Mesenteric fat pad (tissue), 1 donor: ENCODE measurements at places on chromosomes 12 and 14.

- no peak for DNase-seq
Measured at GRCh38 chr12:1728824-1729223, 38.0 kb downstream of the ADIPOR2 start.

DNA sequence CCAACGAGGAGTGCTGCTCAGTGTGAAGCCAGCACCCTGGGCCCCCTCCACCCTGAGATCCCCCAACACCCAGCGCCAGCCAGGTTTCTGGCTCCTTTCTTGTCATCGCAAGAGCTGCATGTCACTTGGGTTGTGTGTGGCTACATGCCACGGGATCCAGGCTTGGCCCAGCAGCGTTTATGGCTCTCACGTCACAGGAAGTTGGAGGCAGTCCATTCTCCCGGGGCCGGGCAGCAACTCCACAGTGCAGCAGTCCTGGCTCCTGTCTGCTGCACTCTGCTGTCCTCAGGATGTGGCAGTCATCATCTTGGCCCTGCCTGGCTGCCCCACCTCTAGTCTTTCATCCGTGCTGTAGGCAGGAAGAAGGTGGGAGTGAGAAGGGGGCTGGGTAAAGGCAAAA is 78.3 kb downstream of the AACS start:
- DNase-seq: no peak

DNA sequence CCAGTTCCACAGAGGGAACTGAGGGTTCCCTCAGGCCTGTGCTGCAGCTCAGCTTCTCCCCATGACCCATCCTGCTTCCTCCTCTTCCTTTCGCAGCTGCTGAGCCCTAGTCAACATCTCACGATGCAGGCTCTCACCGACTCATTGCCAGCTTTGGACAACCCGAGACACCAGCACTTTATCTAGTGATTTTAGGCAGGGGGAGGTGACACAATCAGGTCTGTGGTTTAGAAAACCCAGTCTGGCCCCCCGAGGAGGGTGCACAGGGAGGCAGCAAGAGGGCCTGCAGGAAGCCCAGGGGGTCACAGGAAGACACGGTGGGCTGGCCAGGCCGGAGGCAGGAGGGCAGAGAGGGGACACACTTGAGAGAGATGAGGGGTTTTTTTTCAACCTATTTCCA is 35.4 kb downstream of the DIO3 start:
- DNase-seq: no peak

GRCh38 chr12:110373025-110373424 is 30.5 kb downstream of the ANAPC7 start:
- no peak for DNase-seq

- DNase-seq: no peak
Measured at GRCh38 chr12:16939871-16940306, 333.9 kb upstream of the LMO3 start.

- DNase-seq: no peak
Measured at GRCh38 chr14:63231766-63232165, 27.5 kb downstream of the RHOJ start.

DNA sequence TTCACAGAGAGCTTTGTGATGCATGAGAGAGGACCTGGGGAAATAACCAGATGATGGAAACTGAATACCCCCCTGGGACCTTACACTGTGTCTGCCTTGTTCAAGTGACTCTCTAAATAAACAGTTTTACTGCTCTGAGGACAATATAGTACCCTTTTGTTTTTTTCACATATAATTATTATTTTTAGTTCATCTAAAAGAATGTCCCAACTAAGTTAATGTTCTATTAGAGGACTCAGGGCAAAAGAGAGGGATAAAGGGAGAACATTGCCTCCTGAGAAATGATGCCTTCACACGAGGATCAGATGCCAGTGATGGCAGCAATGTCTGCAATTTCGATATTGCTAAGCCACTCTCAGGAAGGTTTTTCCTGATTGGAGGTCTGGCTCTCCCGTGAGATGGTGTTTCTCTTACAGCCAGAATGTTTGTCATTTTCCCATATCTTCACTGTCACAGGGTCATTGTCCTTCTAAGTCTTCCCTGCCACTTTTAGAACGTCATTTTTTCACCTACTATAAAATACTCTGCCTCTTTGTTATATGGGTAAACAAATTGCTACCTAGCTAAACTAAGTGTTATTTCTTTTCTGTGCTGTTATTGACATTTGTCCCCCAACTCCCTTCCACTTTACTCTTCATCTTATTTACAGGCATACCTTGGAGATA is 201.6 kb downstream of the RAD51B start:
- no peak for DNase-seq

- no peak for DNase-seq
Measured at GRCh38 chr12:107231303-107231702, 138.0 kb upstream of the CRY1 start.

GRCh38 chr12:50057000-50057841 is at the start of gene ASIC1:
Gene ASIC1, plus strand, starts transcription at chr12:50057596. Its CDS starts 1,171 bp downstream, at chr12:50058767.
- no peak for DNase-seq
